ENCODE measurements at places on chromosomes 5 and 9.

DNA sequence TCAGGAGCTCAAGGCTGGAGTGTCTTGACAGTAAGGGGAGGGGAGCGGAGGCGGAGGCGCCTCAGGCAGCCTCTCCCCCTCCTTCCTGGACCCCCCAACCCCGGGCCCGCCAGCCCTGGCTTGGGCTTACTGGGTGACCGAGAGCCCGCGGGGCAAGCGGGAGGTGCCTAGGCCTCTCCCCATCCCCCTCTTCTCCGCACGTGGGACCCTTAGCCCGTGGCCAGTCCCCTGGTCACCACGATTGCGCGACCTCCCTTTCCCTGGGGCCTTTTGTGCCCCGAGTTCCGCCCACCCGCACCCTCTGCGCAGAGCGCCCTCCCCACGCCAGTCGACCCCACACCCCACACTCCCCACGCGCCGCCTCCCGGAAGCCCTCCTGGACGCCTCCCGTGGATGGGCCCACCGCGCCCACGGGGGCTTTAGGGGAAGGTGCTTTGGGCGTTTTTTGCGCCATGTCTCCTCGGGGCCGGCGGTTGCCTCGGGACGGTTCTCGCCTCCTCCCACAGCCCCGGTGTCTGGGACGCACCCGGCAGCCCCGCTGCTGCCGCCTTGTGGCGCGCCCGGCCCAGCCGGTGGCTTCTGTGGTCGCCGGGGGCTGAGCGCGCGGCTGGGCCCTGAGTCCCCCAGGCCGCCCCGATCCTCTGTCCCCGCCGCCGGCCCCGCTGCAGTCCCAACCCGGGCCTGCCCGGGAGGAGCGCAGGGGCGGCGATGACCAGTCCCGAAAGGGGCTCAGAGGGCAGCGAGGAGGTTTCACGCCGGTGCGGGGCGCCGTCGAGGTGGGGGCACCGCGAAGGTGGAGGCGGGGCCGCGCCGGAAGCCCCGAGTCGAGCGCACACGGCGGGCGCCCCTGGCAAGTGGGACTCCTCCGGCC is 3.2 kb downstream of the TOR4A start:
- no peak for DNase-seq

DNA sequence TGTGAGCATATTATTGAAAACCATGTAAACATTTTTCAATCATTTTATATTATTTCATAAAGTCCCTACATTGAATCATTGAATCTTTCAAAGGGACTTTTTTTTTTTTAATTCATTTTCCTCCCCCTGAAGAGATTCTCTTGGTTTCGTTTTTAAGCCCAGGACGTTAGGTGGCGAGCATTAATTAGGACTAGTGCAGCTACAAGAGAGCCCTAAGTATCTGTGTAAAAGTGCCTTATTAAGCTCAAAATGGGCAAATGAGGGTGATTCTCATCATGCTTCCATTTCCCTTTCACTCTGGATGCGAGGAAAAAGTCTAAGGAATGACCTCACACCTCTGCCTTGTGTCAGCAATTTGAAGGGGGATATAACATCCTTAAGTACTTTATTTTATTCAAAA is 517.9 kb upstream of the ITGA1 start:
- no peak for DNase-seq

DNA sequence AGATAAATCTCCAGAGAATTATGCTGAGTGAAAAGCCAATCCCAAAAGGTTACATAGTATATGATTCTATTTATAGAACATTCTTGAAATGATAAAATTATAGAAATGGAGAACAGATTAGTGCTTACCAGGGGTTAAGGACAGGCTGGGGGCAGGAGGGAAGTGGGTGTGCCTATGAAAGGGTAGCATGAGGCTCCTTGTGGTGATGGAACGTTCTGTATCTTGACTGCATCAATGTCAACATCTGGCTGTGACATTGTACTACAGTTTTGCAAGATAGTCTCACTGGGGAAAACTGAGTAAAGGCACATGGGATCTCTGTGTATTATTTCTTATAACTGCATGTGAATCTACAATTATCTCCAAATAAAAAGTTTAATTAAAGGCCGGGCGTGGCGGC is 22.3 kb downstream of the ORM2 start:
- DNase-seq: peak; percentile 40

DNA sequence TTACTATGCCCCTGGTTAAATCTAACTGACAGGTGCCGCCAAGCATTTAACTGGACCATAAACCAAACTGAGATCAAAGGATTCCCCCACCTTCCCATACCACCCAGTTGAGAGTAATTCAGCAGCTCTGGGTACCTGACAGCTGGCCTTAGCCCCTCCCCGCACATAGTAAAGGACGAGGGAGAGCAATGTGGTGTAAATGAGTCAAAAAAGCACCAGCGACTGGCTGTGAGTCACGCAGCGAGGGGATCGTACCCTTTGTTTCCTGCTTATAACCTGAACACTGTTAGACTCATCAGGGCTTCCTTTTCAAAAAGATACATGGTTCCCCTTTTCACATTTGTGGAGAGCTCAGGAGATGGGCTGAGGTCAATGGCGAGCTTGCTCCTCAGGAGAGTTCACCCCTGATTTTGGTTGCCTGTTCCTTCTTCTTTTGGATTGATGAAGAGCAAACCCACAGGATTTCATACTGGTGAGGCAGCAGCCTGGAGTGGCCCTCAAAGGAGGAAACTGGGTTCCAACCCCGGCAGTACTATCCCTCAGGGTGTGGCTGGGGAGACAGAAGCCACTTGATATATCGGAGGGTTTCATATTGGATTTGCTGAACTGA is 71.5 kb downstream of the ANKRD33B start:
- peak; percentile 16 for DNase-seq

- no peak for DNase-seq
Measured at GRCh38 chr9:27094640-27095298, 14.3 kb upstream of the TEK start.

DNA sequence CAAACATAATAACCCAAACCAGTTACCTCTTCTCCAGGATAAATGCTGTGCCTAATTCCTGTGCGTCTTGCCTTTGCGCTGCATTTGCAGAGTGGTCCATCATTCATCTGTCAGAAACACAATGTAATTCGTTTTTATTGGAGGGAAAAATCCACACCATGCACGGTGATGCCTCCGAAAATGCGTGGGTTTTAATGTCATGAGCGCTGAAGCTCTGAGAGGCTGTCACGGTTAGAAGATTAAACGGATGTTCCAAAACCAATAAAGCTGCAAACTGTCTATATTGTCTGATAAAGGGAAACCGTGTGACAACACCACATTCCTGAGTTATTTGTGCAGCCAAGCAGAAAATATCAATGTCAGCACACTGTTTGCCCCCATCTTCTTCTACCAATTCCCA is 27.4 kb downstream of the DROSHA start:
- no peak for DNase-seq

GRCh38 chr9:77750981-77751340 is 102.8 kb upstream of the GNA14 start:
- no peak for DNase-seq

- no peak for DNase-seq
Measured at GRCh38 chr9:81097131-81097847, 592.1 kb downstream of the TLE1 start.

DNA sequence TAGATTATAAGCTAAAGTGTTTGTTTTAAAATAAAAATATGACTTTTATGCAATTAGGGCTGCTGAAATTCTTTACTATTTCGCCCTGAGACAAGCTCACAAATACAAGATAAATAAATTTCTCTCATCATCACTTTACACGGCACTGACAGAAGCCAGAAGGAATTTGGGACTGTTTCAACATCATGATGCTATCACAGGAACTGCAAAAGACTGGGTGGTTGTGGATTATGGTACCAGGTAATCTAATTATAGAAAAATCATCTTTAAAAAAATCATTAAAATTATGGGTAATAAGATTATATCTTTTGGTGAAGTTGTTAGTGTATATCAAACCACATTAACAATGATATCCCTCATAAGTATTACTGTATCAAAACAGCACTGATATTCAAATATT is 95.0 kb downstream of the MAN2A1 start:
- DNase-seq: no peak
